ENCODE measurements at places on chromosomes 1 and 21.

- no peak for DNase-seq
Observed at GRCh38 chr1:94395231-94395630, 23.0 kb upstream of the ABCD3 start.

GRCh38 chr1:156838972-156839371 lies 19.9 kb downstream of the INSRR start:
- no peak for DNase-seq

DNA sequence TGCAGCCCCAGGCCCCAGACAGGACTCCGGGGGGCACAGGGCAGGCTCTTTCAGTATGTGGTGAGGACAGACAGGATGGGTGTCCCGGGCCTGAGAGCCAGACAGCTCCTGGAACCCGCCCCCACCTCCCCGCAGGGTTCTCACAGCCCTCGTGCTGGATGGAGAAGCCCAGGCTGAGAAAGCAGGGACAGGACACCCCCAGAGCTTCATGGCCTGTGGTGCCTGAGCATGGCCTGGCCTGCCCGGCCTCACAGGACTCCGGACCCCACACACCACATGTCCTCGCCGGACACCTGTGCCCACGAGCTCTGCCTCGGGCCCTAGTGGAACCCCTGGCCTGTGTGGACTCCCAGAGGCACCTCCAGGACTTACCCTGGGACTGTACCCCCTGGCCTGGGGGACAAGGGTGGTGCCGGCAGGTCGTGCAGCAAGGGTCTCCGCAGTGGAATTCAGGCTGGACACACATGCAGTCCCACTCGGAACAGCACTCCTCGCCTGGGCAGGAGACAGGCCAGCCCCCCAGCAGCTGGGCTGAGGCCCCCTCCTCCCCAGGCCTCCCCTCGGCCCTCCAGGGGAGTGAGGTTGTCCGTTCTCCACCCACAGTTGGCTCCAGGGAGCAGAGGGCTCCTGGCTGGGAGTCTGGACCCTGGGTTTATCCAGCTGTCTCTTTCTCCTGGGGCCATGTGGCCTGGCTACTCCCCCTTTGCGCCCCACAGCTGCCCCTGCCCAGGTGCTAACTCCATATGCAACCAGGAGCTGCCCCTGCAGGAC lies 1.2 kb downstream of the TNFRSF18 start:
- DNase-seq: no peak

- no peak for DNase-seq
Observed at GRCh38 chr1:183832459-183832858, 27.5 kb downstream of the RGL1 start.

Measured in NCI-H2081 treated with DMSO at 0.1 percent for 48 hours (cell line).